ENCODE measurements at places on chromosomes 11 and 22.

- peak; percentile 72 for DNase-seq
These were observed 8.2 kb upstream of the USP2 start for GRCh38 chr11:119389611-119390254.

GRCh38 chr11:10304495-10305261 lies at the start of gene ADM:
Gene ADM (plus strand): TSS chr11:10305073. CDS start chr11:10305701, 628 bp downstream.
- peak; percentile 94 for DNase-seq

DNA sequence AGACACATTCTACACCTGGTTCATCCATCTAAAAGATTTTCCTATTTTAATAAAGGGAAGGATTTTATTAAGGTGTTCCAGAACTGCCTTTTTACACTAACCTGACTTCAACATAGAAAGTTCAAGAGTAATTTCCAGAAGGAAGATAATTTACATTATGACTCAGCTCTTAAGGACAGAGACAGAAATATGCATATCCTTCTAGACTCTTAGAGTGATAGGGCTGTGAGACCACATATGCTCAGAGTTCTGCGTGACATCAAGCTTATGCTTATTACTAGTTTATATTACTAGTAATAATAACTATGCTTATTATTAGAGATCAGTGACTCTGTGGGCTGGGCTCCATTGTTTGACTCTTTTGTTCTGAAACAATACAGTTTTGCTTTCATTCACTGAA lies 4.6 kb downstream of the PDGFD start:
- no peak for DNase-seq

DNA sequence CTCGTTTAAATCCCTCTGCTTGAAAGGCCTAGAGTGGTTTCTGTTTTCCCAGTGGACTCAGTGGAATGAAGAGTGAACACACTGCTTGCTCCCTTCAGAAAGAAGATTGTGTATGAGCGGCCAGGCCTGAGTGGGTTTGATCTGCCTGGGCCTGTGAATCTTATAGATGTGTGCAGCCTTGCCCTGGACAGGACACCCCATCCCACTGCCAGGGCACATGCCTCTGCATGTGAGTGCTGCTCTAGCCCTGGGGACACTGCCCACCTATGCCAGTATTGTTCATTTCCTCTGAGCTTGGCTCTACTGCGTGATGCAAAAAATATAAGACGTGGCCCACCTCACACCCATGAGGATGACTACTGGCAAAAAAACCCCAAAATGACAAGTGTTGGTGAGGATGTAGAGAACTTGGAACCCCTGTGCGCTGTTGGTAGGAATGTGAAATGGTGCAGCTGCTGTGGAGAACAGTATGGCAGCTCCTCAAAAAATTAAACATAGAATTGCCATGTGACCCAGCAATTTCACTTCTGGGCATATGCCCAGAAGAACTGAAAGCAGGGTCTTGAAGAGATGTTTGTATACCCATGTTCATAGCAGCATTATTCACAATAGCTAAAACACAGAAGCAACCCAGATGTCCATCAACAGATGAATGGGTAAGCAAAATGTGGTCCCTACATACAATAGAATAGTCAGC lies 27.3 kb upstream of the NECTIN1 start:
- DNase-seq: no peak

DNA sequence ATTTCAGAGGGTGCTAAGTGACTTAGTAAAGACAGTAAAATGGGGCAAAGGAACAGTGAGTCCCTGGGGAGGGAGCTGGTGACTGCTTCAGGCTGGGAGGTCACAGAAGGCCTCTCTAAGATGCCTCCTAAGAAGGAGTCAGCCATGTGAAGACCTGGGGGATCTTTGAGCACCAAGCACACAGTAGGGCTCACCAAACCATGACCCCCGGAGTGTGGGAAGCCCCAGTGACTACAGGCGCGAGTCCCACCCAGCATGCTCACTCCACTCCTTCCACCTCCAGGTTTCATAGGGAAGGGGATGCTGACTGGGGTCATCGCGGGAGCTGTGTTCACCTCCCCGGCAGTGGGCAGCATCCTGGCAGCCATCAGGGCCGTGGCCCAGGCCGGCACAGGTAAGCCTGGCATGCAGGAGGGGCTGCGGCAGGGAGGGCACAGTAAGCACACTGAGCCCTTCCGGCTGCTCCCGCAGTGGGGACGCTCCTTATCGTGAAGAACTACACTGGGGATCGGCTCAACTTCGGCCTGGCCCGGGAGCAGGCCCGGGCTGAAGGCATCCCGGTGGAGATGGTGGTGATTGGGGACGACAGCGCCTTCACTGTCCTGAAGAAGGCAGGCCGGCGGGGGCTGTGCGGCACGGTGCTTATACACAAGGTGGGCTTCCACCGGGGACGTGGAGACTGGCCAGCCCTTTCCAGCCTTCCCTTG lies 5.9 kb downstream of the TKFC start:
- no peak for DNase-seq

GRCh38 chr11:15821451-15821850 lies 534.9 kb downstream of the SOX6 start:
- DNase-seq: no peak

- DNase-seq: no peak
These were observed 308.7 kb downstream of the DDX10 start for GRCh38 chr11:108973402-108974162.

GRCh38 chr22:47647720-47648119 lies 885.3 kb downstream of the TBC1D22A start:
- no peak for DNase-seq

GRCh38 chr11:120079750-120080610 lies 57.9 kb downstream of the TRIM29 start:
- peak; percentile 33 for DNase-seq

DNA sequence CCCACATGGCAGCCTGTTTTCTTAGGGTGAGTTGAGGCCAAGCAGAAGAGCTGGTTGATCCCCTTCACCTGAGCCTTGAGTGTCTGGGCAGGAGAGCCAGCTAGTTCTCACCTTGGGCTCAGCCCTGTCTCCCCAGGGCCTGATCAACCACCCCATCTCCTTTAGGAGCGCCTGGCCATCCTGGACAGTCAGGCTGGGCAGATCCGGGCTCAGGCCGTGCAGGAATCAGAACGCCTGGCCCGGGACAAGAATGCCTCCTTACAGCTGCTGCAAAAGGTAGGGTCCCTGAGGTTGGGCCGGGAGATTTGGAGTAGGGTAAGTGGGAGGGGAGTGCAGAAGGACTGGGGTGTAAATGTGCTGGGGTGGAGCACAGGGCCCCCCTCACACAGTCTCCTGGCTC lies 31.3 kb downstream of the PHLDB1 start:
- no peak for DNase-seq

- DNase-seq: no peak
These were observed 240.2 kb downstream of the TBC1D22A start for GRCh38 chr22:47002692-47003091.

GRCh38 chr11:7874056-7874455 lies 57.0 kb downstream of the OR10A6 start:
- DNase-seq: no peak

DNA sequence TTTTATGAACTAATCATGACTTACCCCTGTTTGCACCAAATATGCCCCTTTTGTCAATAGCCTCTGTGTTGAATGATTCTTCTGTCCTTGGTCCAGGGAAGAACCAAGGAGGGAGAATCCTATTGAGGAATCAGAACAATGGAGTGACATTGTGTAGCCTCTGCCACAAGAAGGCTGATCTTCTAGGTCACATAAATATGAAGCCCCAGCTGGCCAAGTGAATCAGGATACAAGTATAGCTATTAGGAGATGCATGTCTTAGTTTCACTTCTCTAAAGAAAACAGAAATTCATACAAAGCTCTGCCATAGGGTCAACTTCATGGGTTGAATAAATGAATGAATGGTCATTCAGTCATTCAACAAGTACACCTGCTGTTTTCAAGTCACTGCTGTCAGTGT lies 118.2 kb upstream of the BLID start:
- DNase-seq: no peak

GRCh38 chr11:128939591-128939990 lies 3.1 kb downstream of the TP53AIP1 start:
- DNase-seq: no peak

GRCh38 chr11:74412321-74412720 lies 14.1 kb upstream of the PGM2L1 start:
- DNase-seq: no peak

DNA sequence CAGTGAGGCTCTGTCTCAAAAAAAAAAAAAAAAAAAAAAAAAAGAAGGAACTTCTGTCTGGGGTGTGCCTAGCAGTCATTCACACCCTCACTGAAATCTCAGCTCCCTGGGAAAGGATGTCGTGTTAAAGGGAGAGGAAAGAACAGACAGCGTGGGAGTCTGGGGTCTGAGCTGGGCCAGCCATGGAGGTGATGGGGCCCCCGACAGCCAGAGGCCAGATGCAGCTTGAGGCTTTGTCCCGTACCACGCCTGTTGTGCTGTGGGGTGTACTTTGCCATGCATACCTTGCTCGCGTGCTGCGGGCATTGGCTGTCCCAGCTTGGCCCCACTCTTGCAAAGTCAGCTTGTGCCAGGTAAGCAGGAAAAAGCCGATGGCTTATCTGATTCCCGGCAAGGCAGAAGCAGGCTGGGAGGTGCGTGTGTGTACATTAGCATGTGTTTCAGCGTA lies 4.6 kb downstream of the SYT12 start:
- DNase-seq: peak; percentile 90

DNA sequence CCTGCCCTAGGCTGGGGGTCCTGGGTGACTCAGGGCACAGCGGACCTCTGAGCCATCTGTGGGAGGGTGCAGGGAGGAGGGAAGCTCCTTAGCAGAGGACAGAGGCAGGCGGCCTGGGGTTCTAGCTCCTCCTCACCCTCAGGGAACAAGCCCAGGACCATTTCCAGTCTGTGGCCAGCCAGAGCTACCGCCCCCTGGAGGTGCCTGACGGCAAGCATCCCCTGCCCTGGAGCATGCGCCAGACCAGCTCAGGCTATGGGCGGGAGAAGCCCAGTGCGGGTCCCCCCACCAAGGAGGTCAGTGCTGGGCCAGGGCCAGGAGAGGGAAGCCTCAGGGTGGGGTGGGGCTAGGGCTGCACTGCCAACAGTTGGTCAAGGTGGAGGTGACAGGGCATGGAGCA lies 26.0 kb upstream of the LRRC10B start:
- no peak for DNase-seq

DNA sequence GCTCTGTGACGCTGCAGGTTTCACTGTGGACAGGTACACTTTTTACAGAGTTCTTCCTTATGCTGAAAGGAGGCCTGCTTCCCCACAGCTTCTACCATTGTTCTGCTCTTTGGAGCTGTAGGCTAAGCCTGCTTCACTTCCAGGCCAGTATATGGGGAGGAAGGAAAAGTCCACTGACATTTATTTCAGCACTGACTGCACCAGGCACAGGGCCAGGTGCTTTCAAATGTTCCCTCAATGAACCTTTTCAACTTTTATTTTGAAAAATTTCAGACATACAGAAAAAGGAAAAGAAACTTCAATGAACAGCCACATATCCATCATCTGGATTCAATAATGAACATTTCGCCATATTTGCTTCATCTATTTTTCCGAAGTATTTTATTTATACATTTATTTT lies 22.0 kb downstream of the POU2F3 start:
- no peak for DNase-seq

DNA sequence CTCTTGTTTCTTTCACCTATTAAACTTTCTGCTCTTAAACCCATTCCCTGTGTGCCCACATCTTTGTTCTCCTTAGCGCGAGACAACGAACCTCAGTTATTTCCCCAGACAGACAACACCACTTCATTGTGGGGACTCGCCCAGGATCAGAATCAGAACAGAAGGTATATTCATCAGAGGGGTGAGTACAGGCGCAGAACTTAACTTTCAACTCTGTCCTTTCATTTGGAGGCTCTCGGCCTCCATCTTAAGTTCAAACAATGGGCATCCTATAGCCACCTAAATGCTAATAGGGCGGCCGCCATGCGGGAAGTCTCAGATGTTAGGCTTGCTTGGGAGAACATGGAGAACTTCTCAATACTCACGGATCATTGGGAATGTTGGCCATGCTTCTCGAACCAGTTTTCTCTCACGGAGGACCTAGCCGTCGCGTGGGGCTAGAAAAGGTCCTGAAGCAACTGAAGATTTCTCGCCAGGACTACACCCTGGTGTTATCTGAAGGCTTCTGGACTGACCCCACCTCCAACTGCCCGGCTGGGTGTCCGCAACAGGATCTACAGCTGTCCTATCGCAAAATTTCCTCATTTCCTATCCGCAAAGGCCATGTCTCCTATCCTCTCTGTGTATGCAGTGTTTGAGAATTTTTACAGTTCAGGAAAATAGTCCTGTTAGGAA lies 13.4 kb upstream of the HYLS1 start:
- DNase-seq: peak; percentile 85

GRCh38 chr22:17873804-17874203 lies 99.5 kb upstream of the BID start:
- DNase-seq: no peak

DNA sequence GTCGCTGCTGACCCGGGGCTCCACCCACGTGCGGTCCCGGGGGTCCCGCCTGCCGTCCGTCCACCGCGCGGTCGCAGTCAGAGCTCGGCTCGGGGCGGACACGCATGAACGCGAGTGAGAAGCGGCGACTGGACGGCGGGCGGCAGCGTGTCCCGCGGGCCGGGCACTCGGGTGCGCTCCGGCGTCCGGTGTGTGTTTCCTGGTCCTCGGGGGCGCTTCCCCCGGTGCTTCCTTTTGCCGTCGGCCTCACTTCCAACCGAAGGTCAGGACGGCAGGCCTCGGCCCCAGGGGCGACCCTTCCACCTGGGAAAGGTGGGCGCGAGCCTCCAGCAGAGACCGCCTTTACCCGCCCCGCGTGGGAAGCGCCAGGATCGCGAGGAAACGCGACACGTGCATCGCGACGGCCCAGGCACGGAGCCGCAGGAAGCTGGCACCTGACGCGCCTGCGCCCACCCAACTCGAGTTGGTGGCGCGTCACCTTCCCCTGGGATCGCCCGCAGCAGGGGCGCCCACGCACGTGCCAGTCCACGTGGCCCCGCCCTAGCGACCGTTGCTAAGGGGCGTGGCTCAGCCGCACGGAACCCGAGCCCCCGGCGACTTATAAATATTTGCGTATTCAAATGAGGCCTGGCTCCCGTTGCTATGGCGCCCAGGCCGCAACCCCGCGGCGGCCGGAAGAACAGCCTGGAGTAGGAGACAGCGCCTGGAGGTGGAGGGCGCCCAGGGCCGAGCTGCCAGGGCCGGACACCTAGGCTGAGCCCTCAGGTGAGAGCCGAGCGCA lies at the start of gene LRRC56:
Gene LRRC56, plus strand, starts transcription at position 687 of the 781 bp plus-strand sequence. CDS start 3,158 bp downstream, outside the sequence.
- DNase-seq: peak; percentile 99

- no peak for DNase-seq
These were observed 14.6 kb downstream of the SPECC1L start for GRCh38 chr22:24285245-24285644.

GRCh38 chr11:113401718-113402117 lies 14.1 kb downstream of the ANKK1 start:
- no peak for DNase-seq

- DNase-seq: no peak
These were observed 15.0 kb downstream of the CLDN5 start for GRCh38 chr22:19509191-19509590.

Measured in NCI-H526 (cell line).